Stimulated activated CD4-positive, alpha-beta T cell treated with anti-CD3 and anti-CD28 coated beads, Interleukin-15, amount 100 ng/mL, for 1 hour (primary cell): ENCODE measurements at places on chromosomes 6 and 20.

GRCh38 chr20:47558295-47559066, 56.8 kb downstream of the NCOA3 start:
- no peak for DNase-seq

DNA sequence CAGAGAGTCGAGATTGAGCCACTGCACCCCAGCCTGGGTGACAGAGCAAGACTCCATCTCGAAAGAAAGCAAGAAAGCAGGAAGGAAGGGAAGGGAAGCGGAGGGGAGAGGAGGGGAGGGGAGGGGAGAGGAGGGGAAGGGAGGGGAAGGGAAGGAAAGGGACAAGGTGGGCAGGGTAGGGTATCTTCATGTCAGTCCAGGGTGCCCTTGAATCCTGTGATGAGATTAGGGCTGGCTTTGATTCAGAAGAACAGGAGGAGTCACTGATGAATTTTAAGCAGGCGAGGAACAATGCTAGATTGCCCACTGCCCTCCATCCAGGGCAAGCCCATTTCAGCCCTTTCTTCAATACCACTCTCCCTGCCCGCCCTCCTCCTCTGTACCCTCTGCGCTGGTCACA, 35.0 kb upstream of the EPB41L1 start:
- no peak for DNase-seq

- no peak for DNase-seq
These were observed 10.9 kb upstream of the MAS1 start for GRCh38 chr6:159879856-159880255.

DNA sequence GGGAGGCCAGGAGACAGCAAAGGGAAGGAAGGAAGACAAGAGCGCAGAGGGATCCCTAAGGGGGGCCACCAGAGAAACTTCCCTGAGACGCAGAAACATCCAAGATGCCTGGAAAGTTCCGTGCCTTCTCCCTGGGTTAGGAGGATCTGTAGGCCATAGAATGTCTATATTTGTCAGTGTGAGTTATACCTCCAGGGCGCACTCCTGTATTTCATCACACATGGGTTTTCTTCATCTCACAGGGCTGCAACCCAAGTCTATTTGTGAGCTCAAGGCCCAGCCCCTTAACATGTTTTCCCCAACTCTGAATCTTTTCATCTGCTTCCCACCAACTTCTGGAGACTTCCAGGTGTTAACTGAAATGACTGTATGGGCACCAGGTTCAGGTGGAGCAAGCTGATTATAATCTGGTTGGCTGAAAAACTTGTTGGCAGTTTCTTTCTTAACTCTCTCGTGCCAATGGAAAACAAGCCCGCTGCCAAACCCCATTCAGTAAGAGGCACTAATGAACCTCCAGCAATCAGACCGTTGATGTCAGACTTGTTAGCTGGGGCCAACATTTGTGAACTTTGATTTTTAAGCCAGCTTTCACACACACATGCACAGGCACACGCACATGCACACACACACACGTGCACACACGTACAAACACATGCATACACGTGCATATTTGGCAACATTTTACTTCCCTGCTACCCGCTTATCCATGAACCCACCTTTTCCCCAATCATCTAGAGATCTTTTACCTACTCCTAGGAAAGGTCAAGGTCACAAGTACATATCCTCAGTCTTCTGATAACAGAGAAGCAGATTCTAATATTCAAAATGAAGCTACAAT, 247.5 kb upstream of the GMDS start:
- DNase-seq, result no peak

DNA sequence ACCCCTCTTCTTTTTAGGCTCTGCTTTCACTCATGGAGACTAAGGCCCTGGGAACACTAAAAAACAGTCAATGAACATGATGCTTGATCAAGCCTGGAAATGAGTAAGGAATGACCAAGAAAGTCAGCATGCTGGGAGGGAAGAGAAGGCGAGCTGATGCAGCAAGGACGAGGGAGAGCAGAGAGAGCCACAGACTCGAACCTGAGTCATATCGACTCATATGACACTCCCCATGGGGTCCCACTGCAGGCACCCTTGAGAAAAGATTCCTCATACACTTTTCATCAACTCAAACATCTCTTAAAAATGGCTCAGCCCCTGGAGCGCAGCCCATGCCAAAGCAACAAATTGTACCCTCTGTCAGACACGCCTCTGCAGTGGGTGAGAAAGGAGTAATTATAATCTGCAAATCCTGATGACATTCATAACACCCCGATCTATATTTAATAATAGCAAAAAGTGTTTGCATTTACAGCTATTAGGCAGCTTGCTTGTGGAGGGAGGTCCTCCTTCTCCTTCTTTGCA, 127.2 kb downstream of the F13A1 start:
- DNase-seq, result no peak

- no peak for DNase-seq
These were observed 29.5 kb downstream of the TCF21 start for GRCh38 chr6:133918208-133918930.

DNA sequence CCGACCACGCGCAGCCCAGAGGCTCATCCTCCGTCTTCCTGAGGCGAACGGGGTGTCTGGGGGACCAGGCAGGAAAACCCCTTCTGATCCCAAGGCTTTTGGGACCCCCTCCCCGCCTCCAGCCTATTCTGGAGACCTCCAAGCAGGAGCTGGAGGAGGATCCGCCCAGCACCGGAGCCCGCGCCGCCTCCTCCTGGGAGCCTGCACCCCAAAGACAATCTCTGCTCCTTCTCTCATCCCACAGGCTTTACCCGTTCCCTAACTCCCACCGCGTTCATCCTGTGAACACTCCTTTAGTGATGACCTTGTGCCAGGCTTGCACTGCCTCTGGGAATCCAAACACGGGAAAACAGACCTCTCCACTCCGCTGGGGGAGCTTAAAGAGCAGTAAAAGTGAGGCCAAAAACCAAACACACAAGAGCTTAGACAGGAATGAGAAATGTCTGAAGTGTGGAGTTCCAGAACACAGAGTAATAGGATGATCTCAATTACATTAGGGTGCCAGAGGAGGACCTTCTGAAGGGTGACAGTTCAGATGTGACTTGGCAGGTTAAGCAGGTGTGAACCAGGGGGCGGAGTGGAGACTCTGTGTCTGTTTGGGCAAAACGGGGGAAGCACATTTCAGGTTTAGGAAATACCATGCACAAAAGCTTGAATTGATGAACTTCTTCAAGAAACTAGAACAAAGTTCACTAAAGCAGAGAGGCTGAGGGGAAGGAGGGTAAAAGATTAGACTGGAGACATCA, 7.6 kb downstream of the HLA-DRB5 start:
- no peak for DNase-seq

DNA sequence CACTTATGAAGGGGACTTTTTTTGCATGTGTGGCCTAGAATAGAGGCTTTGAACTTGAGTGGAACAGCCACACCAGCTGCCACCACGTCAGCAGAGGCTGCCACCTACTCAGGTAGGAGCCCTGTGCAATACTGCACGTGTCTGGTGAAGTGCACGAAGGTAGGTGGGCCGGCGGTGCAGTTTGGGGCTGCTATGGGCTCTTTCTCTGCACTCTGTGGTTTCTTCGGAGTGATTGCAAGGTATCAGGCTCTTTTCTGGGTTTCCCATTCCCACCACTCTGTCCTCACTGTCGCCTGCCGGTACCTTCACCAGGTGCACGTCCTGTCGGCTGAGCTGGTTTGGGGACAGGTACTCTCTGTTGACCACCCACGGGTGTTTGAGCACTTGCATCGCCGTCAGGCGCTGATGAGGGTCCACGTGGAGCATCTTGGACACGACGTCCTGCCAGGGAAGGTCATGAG, 30.8 kb upstream of the MPC1 start:
- no peak for DNase-seq

DNA sequence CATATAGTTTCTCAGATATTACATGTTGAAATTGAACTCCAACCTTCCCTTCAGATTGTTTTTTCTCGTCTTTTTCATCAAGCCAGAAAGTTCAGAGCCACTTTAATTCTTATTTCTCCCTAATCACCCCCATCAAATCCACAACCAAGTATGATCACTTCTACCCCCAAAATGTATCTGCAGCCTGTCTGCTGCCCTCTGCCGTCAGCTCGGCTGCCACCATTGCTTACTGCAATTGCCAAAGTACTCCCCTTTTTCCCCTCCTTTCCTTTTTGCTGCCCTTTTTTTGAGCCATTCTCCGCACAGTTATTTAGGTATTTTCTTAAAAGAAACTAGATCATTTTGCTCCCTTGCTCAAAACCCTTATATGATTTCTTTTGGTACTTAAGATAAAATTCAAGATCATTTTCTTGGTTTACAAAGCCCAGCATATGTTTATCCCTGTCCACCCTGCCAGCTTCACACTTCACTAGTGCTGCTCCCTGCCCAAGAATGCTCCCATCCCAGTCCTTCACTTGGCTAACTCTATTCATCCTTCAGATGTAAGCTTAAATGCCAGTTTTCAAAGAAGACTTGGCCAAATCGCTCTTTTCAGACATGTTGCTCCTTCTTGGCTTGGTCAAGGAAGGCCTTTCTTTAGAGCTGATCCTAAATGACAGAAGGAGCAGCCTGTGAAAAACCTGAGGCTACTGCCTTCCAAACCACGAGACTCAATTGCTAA, 63.7 kb downstream of the SH3BGRL2 start:
- DNase-seq, result no peak

GRCh38 chr20:57841297-57841866, 131.6 kb upstream of the PMEPA1 start:
- DNase-seq, result no peak
